ENCODE measurements at places on chromosomes 2 and 18.

DNA sequence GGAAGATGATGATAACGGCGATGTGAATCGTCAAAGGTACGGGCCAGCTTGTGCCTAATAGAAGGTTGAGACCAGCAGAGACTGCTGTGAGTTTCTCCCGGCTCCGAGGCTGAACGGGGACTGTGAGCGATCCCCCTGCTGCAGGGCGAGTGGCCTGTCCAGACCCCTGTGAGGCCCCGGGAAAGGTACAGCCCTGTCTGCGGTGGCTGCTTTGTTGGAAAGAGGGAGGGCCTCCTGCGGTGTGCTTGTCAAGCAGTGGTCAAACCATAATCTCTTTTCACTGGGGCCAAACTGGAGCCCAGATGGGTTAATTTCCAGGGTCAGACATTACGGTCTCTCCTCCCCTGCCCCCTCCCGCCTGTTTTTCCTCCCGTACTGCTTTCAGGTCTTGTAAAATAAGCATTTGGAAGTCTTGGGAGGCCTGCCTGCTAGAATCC lies 3.0 kb downstream of the FZD7 start:
- no peak for DNase-seq

GRCh38 chr2:85247610-85248009 lies 80.2 kb downstream of the TGOLN2 start:
- DNase-seq, result no peak

DNA sequence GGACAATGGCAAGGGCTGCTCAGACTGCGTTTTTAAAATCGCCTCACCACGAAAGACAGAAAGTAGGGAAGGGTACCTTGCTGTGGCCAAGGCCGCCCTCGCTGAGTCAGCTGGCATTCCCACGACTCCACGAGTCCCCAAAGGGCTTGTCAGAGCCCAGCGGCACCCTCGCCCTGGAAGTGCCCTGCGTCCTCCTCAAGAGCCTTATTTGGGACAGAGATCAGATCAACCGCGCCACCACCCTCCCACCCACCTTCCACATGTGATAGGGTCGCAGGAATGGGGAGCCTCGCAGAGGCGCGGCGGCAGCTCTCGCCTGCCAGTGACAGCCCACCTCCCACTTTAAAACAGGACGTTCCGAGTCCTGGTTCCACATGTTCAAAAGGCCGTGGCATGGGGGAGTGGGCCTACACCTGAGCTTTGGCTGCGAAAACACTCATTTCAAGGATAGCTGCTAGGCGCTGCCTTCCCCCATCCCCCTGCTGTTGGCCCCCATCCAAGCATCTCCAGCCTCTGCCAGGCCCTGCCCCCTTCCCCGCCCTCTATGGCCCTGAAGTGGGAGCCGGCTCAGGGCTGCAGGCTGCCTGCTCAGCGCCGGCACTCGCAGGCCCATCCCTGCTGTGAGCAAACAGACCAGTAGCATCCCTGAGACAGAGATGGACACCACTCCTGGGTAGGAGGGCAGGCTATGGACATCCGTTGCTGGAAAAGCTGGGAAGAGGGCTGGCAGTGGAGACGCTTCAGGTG lies 38.1 kb upstream of the ARHGEF4 start:
- DNase-seq, result no peak

- no peak for DNase-seq
These were observed 118.5 kb upstream of the ALPP start for GRCh38 chr2:232260075-232260474.

GRCh38 chr2:232438951-232439757 lies 16.8 kb upstream of the ALPI start:
- DNase-seq, result no peak

GRCh38 chr2:236113425-236113824 lies 54.8 kb downstream of the GBX2 start:
- no peak for DNase-seq

DNA sequence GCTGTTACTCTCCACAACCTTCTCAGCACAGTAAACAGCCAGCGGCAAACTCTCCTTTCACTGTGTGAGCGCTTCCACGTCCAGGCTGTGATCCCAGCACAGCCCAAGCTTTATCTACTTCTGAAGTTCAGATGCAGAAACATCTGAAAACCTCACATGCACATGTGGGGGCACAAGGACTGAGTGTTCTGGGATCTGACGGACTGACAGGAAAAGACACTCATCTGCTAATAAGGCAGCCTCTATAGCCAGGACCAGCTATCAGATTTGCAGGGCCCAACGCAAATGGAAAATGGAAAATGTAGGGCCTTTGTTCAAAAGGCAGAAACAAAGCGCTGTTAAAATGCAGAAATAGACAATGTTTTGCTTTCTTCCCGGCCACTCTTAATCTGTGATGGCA lies 133.8 kb upstream of the ARHGAP28 start:
- DNase-seq, result no peak

GRCh38 chr2:240998995-240999791 lies 775 bp downstream of the SNED1 start:
- no peak for DNase-seq

DNA sequence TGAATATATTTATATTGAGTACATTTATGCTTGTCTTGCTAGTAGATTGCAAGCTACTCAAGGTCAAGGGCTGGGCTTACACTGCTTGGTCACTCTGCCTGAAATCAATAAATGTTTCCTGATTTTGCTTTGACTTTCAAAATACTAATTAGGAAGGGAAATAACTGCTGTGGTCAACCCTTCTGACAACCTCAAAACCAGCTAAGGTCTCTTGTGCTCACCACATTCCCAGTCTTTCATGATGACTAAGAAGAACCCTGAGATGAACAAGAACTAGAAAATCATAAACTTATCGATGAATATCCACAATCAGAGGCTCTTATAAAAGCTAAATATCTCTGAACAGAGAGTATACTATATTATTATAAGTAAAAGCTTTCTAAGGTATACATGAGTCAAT lies 33.3 kb downstream of the ABCB11 start:
- DNase-seq, result no peak

DNA sequence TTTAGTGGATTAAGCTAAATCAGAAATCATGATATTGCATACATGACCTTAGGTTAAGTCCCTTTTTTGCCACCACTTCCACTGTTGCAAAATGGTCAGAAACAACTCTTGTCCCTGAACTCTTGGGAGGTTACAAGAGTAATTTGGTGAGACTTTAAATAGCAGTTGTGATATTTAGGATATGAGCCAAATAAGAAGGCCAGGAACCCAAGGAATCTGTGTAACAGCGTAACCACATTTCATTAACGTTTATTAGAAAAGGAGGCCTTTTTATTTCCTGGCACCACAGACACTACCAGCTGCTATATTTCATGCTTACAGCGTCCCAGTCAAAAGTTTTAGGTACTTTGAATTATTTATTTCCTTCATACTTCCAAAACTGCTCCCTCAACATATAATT lies 268.0 kb downstream of the GPD2 start:
- no peak for DNase-seq

DNA sequence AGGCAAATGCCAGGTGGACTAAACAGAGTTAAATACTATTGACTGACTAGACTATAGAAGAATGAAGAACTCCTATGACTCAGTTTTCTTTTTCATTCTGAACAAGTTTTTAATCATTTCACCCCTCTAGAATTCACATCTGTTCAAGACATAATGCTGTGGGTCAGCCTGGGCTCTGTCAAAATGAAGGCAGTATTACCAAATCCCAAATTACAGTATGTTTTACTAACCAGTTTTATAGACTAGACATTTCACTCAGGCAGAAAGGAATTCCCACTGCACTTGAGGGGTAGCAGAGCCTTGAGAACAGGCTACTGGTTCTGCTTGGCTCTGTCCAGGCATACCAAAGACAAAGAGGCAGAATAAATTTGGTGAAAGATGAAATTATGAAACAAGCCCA lies 511.7 kb downstream of the EPHA4 start:
- no peak for DNase-seq

GRCh38 chr18:3397786-3398185 lies 52.2 kb upstream of the TGIF1 start:
- no peak for DNase-seq

GRCh38 chr2:237867465-237867864 lies 8.0 kb downstream of the RAMP1 start:
- no peak for DNase-seq

DNA sequence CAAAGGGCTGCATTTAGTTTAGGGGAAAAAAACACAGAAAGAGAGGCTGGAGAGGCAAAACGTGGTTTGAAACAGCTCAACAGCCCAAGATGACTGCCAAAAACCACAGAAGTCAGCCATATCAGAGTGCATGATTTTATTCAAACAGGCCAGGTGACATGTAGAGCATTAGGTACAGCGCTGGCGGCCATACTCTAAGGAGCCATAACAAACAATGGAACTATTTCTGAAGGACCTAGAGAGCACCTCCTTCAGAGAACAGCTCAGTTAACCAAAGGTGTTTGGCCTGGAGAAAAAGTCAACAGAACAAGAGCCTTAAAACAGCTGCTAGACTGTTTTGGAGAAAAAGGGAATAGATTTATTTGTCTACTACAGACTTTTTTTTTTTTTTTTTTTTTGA lies 2.6 kb downstream of the THADA start:
- no peak for DNase-seq

DNA sequence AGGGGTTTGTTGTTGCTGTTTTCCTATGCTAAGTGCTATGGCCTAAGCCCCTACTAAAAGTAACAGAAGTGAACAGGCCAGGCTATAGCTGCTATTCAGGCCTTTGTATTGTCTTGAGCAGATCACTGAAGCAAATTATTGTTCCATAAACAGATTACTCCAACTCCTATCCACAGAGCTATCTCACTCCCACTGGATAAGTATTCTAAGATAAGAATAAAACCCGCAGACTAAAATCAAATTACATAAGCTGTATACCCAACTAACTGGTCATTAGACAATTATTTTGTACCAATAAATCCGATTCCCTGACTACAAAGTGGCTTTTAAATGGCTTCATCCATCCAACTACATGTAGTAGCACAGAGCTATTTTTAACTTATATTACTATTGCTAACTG lies 74.3 kb downstream of the THADA start:
- DNase-seq, result no peak

DNA sequence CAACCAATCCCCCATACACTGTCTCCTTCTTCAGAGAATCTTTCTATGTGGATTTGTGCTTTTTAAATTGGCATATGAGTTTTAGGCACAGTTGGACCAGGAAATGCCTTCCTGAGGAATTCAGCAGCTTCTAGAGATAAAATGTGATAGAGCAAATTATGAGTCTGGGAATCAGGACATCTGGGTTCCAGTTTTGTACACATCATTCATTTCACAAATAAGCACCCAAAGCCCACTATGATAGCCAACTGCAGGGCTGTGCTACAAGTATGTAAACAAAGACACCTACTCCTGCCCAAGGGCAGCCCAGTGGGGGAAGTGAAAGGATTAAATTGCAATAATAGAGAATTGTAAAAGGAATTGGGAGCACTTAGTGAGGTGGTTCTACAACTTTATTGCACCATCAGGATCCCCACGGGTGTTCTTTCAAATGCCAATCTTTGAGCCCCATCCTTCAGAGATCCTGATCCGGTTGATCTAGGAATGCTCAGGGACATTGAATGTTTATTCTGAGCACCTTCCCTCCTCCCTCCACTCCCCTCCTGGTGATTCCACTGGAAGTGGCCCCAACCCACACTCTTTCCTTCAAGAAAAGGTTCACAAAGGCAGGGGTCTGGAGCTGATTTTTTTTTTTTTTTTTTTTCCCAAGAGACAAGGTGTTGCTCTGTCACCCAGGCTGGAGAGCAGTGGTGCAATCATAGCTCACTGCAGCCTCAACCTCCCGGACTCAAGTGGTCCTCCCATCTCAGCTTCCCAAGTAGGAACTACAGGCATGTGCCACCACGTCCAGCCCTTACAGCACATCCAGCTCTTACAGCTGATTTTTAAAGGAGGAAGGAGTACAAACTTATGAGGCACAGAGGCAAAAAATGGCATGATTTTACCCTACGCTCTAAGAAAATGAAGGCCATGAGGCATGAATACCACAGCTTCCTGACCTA lies 11.1 kb upstream of the KCMF1 start:
- DNase-seq, result no peak

GRCh38 chr2:234912437-234912836 lies 39.4 kb upstream of the SH3BP4 start:
- no peak for DNase-seq

- DNase-seq, result no peak
These were observed 44.7 kb downstream of the ANTXR1 start for GRCh38 chr2:69057660-69058059.

GRCh38 chr2:233840520-233840919 lies 13.8 kb downstream of the HJURP start:
- DNase-seq, result no peak

DNA sequence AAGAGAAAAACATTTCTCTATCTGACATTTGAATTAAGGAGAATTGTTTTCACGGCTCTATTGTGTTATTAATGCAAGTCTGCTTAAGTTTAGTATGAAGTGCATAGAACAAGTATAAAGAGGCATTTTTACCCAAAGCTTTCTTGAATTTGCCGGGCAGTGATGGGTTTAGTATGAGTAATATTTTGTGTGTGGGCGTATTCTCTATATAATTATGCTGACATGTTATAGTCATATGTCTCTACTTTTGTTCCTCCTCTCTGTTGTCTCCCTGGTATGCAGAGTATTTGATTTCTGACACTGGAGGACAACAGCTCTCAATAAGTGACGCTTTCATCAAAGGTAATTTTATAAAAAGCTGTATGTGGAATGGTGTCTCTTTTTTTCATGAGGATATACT lies 45.9 kb downstream of the PIKFYVE start:
- no peak for DNase-seq

DNA sequence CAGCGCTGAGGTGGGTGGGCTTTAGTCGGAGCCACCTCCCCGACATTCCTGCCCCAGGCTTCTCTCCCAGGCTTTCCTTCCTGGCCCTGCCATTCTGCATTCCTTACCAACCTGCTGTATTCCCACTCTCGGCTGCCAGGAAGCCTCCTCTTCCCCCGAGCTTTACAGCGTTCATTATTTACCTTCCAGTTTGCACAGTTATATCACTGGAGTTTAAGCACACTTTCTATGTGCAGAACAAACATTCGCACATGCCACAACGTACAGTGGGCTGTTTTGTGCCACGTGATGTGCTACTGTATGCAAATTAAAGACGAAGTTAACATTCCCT lies 246.3 kb downstream of the SOX11 start:
- DNase-seq, result no peak

GRCh38 chr18:27263369-27263768 lies 78.3 kb upstream of the CHST9 start:
- DNase-seq, result no peak

- DNase-seq, result no peak
These were observed 142.0 kb downstream of the CCDC85A start for GRCh38 chr2:56325661-56326345.

- DNase-seq, result no peak
These were observed 295.8 kb upstream of the ACVR2A start for GRCh38 chr2:147549054-147549453.

GRCh38 chr2:147824620-147825019 lies 20.2 kb upstream of the ACVR2A start:
- DNase-seq, result no peak

GRCh38 chr18:57447154-57447621 lies 12.0 kb downstream of the ONECUT2 start:
- no peak for DNase-seq

All from stimulated activated CD4-positive, alpha-beta T cell treated with anti-CD3 and anti-CD28 coated beads, Interleukin-12 subunit alpha, Interleukin-12 subunit beta, amount 100 ng/mL, for 48 hours (primary cell).